ENCODE measurements at places on chromosomes 11 and 22.

DNA sequence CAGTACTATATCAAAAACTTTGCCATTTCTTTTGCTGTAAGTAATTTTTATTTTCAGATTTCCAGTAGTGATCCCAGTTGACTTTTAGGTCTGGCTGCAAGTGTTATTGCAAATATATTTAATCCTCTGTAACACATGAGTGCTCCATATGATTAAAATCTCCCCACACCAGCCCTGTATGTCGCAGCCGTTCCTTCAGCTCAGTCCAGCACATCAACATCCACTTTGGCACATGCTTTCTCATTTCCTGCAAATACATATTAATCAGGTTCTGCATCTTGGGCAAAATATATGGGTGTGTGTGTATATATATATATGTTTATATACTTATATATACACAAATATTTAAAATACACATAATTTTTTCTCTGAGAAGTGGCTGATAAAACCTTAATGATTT, 919.5 kb downstream of the JRKL start:
- no peak for DNase-seq

DNA sequence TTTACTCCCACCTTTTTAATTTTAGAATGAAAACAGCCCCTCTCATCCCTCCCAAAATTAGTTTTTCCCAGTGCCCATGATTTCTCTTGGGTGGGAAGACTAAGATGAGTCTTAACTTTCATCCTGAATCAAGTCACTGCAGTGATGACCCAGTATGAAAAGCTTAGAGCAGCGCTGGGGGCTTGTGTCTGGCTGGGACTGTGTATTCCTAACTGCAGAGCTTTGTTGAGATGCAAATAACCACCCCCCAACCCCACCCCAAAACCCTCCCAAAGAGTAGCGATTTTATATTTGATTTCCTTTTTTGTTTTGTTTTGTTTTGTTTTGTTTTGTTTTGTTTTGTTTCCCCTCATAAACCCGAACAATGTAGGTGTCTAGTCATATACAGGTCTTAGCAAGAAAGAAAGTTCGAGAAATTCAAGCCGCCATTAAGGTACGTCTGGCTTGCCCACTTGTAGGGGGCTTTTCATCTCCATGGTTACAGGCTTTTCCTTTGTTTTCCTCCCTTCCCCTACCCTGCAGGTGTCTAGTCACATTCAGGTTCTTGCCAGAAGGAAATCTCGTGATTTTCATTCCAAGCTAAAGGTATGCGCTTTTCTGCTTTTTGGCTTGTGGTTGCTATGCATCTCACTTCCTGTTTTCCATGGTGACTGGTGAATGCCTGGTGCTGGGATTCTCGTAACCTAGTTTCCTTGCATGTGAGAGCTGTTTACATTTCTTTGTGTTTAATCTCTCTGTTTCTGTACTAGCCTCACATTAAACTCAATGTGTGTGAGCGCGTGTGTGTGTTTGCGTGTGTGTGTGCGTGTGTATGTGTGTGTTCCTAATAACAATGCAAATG, 144.6 kb upstream of the RASSF10 start:
- DNase-seq, result no peak

DNA sequence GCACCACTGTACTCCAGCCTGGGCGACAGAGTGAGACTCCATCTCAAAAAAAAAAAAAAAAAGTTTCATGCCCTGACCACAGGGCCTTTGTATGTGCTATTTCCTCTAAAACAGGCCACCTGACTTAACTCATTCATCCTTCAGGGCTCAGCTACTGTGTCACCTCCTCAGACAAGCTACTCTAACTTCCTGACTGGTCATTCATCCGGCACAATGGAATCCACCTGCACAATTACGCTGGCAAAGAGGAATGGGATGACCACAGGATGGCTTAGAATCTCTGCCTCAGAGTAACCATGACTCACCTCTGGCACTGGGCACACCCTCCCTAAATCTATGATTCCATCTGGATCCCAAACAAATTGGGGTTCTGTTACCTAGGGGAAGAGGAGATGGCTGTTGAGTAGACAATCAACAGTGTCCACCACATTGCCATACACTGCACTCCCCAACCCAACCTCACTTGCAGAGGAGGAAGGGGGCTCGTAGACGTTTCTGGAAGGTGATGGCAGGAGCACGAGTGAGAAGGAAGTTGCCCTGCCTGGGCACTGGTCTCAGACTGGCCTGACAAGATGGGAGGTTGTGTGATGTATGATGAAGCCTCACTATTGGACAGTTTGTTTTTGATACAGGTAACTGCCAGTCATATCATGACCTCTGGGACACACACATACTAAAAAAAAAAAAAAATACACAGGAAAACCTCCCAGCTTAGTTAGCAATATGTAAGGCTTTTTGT, 22.8 kb upstream of the HMOX1 start:
- no peak for DNase-seq

DNA sequence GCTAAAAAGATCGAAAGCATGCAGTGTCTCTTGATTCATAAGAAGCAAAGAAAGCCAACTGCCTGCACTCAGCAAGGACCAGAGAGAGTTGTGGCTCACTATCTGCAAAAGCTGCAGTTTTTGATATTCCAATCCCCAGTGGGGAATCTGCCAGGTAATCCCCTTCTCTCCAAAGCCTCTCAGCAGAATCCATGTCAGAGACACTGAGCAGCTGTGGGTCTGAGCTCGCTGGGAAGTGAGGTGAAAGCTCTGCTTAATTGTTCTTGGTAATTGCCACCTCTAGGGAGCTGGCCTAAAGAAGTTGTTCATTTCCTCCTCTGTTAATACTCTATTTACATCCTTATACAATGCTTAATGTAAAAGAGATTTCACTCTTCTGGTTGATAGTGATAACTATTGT, 261.3 kb upstream of the LRRC4C start:
- no peak for DNase-seq
